ENCODE measurements at places on chromosomes 12 and 14.

DNA sequence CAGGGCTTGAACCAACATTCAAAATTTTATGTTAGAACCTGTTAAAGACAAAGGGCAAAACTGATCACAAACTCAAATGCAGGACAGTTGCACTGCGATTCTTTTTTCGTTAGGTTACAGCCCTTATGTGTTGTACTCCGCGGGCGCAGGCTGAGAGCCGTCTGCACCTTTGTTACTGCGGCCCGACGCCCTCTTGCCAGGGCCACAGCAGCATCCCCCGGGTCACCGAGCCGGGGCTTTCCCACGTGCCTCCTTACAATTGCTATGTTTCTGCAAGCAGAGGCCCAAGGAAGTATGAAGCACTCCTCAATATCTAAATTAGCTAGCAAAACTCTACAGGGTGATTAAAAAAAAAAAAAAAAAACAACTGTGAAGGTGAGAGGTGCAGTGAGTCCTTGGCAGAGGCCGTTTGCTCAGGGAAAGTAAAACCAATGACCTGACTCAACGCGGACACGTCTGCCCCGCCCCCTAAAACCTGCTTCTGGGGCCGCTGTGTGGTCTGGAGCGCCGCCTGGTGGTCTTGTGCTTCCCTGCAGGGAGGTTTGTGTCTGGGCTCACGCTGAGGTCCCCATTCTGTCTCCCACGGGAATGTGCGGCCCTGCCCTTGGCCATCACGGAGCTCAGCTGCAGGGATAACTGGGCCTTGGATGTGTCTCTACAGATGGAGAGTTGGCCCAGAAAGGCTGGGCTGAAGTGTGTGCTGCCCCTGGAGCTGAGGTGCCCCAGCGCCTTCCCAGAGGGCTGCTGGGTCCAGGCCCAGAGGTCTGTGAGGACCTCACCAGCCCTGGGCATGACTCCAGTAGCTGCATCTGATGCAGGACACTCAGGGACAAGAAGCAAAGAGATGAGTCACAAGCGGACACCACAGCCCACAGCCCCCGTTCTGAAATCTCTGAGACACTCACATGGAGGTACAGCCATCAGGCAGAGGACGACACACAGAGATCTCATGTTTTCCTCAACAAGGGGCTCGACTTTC is 418.5 kb downstream of the TMEM121 start:
- DNase-seq = peak; percentile 29

GRCh38 chr12:124921200-124922031 is 7.0 kb upstream of the UBC start:
- DNase-seq = no peak

- no peak for DNase-seq
Measured at GRCh38 chr12:111398530-111398929, 7.2 kb upstream of the SH2B3 start.

- no peak for DNase-seq
Measured at GRCh38 chr12:108806346-108806745, 51.0 kb downstream of the SSH1 start.

GRCh38 chr14:73245480-73246325 is 8.4 kb downstream of the PAPLN start:
- no peak for DNase-seq

DNA sequence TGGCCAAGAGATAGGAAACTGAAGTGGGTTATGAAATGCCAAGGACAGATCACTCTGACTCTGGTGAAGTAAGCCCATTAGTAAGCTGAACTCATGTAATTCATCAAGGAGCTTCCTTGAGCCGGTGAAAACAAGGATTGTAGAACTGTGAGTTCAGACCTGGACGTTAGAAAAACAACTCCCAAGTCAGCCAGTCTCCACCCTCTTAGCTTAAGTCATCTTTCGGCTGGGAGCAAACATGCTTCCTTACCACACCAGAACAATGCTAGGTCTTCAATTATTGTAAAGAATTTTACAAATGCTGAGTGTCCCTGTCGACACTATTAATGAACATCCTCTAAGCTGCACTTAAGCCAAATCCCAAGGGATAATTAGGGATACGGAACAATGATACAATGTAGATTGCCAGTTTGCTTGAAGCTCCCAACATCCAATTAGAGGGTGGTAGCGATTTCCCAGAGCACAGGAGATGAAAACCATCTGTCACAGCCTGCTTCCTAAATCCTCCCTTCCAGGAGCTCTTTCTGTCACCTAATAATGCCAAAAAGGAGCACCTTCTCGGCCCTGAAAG is 45.7 kb upstream of the VASH1 start:
- DNase-seq = no peak

DNA sequence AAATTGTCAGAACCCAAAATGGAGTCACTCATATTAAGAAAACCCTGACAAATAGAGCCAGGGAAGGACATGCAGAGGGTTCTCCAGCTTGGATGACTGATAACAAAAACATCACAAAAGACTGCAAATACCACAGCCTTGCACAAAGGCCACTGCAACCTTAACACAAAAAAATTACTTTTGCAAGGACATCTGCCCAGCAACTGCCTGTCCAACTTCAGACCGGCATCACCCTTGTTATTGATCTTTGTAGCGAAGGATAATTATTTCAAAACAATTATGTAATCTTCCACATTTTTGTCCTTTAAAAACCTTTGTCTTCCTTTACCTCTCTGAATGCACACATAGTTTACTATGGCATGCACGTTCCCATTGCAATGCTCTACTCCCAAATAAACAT is 100.6 kb upstream of the TBX3 start:
- no peak for DNase-seq

- DNase-seq = no peak
Measured at GRCh38 chr12:98492580-98493140, 22.7 kb upstream of the TMPO start.

DNA sequence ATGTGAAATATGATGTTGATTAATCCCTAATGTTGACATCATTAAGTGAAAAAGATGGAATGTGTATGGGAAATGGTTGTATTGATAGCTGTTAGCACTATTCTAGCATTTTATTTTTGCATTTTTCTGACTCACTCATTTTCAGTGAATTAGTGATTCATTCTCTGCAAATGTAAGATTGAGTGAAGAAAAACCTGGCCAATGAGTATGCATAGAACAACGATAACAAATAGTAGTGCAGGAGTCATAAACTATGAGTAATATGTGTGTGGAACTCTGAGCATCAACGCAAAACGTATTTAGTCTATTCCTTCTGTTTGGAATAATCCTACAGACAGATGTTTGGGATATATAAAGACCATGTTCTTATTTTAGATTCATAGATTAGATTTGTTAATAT is 76.3 kb upstream of the RTL1 start:
- peak; percentile 64 for DNase-seq

DNA sequence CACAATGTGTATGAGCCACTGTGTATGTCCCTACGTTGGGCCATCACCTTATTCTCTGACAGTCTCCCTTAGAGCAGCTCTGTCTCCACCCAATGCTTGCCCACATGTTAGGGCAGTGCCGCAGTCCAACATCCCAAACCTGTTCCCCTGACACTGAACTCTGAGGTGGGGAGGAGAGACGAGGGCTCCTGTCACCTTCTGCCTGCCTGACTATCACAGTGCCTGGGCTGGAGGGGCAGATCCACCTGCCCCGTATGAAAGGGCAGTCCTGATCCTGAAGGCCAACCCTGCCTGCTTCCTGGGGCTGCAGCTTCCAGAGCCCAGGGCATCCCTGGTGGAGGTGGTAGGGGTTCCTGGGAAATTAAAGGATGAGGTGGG is 2.2 kb downstream of the TGM1 start:
- no peak for DNase-seq

- DNase-seq = no peak
Measured at GRCh38 chr12:106760184-106760531, 14.3 kb upstream of the RIC8B start.

DNA sequence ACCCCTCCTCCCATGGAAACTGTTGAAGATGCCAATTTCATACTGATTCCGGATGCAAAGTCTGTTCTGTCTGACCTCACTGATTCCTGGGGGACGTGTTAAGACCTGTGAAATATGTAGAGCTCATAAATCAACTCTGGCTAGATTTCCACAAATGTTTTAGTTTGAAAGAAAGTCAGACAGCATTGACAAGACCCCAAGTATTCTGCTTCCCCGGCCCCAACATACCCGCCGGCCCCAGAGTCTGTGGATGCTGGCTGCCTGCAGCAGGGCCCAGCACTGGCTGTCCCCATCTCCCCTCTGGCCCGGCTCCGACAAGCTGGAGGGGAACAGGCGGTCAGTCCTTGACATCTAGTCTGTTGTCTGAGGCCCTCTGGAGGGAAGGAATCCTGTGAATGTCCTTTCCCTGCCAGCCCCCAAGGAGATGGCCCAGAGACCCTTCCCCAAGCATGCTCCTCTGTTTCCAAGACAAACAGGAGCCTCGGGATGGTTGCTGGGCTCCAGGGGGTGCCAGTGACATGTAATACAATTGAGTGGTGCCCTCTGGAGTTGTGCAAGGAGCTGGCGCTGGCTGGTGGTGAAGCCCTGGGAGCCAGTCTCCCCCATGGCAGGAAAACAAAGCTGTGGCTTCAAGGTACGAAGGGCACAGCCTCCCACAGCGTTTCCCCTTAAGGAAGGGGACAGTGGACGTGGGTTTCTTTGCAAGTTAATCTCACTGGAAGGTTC is 22.3 kb downstream of the FBLN5 start:
- DNase-seq = no peak

DNA sequence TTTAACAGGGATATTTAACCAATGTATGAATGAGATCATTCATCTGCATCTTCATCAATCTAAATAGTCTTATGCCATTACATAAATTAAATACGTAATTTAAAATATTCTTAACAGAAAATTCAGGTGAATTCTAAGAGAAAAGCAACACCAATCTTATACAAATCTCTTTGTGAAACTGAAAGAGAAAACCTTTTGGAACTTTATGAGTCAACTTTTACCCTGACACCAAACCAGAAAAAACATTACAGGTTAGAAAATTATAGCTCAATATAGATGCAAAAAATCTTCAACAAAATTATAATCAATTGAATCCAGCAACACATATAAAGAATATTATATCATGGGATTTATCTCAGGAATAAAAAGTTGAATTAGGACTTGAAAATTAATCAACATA is 3.4 kb downstream of the GLIPR1L1 start:
- DNase-seq = no peak

DNA sequence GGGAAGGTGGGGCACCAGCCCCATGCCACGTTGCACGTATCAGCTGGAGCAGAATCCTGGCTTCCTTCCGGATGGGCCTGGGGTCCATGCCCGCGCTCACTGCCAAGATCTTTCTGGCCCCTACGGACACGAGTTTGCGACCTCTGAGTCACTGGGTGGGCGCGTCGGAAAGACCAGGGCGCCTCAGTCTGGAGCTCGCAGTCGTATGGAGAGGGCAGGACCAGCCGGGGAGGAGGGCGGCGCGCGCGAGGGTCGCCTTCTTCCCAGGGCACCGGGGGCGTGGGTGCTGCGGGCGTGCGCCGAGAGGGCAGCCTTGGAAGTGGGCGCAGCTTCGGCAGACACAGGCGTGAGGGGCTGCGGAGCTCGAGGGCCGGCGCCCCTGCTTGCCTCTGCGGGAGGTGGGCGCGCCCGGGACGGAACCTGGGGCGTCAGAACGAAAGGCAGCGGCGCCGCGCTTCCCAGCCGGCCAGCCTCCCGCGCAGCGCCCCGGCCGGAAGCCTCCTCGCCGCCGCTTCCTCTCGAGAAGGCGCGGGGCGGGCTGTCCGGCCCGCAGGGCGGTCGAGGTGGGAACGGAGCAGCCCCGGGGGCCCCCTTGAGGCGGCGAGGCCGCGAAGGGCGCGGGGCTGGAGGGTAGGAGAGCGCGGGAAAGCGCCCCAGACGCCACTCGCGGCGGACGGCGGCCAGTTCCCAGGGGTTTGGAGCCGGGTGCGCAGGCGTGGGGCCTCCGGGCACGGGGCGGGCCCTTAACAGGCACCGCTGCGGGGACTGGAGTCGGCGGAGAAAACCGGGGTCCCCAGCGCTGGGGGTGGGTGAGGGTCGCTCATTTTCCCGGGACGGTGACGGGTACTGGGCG is at the start of gene ARL6IP4:
Gene ARL6IP4, plus strand, starts transcription at position 499 of the 853 bp plus-strand sequence. CDS start 459 bp downstream, outside the sequence.
- DNase-seq = peak; percentile 56

GRCh38 chr14:74702293-74702692 is 10.6 kb downstream of the AREL1 start:
- DNase-seq = no peak

DNA sequence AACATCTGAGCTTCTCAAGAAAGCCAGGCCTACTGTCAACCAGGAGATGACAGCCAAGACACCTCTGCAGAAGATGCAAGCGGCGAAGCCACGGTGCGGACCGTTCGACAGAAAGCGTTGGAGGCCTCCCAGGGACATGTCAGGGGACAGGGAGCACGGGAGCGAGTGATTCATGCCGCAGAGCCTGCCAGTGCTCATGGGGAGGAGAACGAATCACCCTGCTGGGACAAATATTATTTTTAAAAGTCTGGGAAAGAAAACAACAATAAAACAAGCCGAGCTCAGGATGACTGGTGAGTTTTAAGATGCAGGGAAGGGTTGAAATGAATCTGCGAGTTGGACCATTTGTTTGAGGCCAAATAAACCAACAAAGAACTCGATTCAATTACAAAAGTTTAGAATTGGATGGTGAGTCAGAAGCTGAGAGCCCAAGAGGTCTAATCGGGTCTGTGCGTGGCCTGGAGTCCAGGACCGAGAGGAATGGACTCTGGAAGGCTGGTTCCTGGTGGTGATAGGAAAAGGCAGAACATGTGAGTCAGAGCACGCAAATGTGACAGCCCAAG is 91.0 kb downstream of the RBM19 start:
- no peak for DNase-seq

DNA sequence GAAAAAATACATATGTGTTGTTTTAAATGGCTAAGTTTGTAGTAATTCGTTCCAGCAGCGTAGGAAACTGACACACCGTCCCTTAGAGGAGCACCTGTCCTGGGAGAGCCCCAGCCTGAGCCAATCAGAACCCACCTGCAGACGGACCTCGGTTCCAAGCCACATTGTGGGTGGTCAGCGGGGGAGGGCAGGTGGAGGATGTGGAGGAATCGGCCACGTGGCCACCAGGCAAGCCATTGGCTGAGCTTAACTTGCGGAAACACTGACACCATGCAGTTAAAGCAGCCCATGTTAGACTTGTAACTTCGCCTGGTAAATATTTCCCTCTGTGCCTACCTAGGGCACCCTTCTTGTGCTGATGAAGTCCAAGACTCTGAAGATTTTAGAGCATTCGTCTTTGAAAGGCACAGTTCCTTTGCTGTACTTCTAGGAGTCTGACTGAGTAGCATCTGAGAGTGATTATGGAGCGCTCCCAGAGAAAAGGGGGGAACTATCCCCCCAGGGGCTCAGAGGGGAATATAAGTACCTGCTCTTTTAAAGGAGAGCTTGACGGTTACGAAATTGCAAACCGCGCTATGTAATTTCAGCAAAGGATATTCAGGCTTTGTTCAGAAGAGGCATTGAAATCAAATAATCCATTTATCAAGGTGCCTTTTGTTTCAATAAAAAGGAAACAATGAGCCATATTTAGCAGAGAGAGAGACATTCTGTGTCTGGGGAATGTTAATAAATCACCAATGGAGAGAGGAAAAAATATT is 135.7 kb downstream of the TMEM132C start:
- DNase-seq = no peak

GRCh38 chr14:64060199-64060545 is 207.4 kb downstream of the SYNE2 start:
- no peak for DNase-seq

- peak; percentile 12 for DNase-seq
Measured at GRCh38 chr14:39417014-39417413, 15.2 kb downstream of the FBXO33 start.

All from NCI-H226 (cell line).